ENCODE measurements at places on chromosomes 1 and 21. TPM values are rescaled to one million over a fixed set of nuclear protein-coding genes. Genes with fewer than 3 reads are reported as not detected.

The RGS13 gene
- not detected for total RNA-seq

The FCER1G gene
- 4.6 TPM for total RNA-seq

The PADI2 gene
- total RNA-seq = 218 TPM

The E2F2 gene
- total RNA-seq = not detected

The CYP4A22 gene
- total RNA-seq = not detected

The ATP13A2 gene
- total RNA-seq = 196 TPM

The PGLYRP3 gene
- total RNA-seq = not detected

The BATF3 gene
- total RNA-seq = 10.7 TPM

The PTGFR gene
- 0.91 TPM for total RNA-seq

The TRABD2B gene
- 0.17 TPM for total RNA-seq

The CACYBP gene
- total RNA-seq = 208 TPM

The PBX1 gene
- total RNA-seq = 126 TPM

The POGK gene
- total RNA-seq = 54.4 TPM

The DIO1 gene
- not detected for total RNA-seq

The RGS5 gene
- 143 TPM for total RNA-seq

The CXADR gene
- total RNA-seq = 16.0 TPM

The ATP1A4 gene
- 0.98 TPM for total RNA-seq

The CD247 gene
- 2.8 TPM for total RNA-seq

The SLC35F3 gene
- 26.9 TPM for total RNA-seq

The ANGPTL3 gene
- total RNA-seq = not detected

Measured in dorsolateral prefrontal cortex (tissue), 122 donors.